ENCODE measurements at places on chromosomes 12 and 14.

- DNase-seq: no peak
Measured at GRCh38 chr14:29553427-29553826, 374.2 kb downstream of the PRKD1 start.

DNA sequence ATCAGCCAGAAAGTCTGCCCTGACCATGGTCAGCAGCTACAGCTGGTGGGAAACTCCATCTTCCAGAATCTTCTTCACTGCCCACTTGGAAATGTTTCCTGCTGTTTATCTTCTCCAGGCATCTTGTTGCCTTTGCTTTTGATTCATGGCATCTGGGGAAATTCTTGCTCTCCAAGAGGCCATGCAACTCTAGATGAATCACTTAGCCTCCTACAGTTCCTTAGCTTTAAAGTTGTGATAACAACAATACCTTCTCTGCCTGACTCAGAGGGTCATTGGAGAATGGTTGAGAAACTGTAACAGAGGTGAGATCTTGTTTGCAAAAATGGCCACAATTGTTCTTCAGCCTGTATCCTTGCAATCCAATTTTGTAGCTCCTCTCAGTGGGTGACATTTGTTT lies 121.0 kb upstream of the VRK1 start:
- DNase-seq: no peak

DNA sequence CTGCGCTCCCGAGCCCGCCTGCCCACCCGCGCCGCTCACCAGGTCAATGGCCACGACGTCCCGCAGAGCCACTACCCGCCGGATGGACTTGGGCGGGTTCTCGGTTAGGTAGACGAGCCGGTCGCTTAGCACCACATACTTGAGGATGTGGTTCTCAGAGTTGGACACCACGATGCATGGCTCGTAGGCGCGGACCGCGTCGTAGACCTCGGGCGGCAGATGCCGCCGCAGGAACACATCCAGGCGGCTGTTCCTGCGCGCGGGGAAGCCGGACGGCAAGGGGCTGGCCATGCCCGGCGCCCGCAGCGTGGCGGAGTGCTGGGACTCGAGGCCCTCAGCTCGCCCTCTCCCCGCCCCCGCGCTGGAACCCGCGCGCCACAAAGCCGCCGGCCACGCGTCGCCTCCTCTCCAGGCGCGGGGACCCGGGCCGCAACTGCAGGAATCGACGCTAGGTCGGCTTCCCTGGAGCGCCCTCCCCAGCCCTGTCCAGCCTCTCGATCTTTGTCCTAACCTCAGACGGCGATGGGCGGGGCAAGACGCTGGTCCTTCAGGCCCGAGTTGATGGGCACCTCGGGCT lies at the start of gene C12orf56:
Gene C12orf56 (minus strand): TSS at position 484 of the 577 bp plus-strand sequence. CDS start 193 bp downstream, at position 291.
- DNase-seq: no peak

DNA sequence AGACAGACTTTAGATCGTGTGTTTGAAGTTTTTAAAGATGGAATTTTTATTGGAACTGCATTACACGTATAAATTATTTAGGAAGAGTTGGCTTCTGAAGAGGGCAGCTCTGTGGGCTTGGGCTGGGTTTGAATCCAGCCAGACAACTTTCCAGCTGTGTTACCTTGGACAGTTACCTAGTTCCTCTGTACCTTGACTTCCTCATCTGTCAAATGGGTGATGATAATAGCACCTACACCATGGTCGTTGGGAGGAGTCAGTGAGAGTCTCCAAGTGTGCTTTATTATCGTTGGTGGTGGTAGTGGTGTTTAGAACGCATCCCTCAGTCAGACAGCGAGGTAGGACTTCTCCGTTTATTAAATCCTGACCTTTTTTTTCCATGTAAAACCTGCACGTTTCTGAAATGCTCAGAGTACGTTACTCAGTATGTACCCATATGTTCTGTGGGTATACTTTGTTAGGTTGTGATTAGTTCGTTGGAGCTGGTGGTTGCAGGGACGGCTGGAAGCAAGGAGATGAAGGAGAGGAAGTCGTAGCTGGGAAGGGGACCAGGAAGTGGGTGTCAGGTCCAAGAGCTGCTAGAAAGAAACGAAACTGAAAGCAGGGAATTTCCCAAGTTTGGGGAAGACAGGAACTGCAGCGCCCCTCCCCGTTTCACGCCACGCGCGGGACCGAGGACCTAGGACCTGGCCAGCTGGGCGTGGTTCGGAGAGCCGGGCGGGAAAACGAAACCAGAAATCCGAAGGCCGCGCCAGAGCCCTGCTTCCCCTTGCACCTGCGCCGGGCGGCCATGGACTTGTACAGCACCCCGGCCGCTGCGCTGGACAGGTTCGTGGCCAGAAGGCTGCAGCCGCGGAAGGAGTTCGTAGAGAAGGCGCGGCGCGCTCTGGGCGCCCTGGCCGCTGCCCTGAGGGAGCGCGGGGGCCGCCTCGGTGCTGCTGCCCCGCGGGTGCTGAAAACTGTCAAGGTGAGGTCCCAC lies at the start of gene OAS3:
Gene OAS3 (plus strand): TSS at position 734 of the 979 bp plus-strand sequence. CDS start 57 bp downstream, at position 791.
- DNase-seq: peak; percentile 59

- peak; percentile 49 for DNase-seq
Measured at GRCh38 chr14:36438883-36439282, 81.1 kb downstream of the NKX2-1 start.

DNA sequence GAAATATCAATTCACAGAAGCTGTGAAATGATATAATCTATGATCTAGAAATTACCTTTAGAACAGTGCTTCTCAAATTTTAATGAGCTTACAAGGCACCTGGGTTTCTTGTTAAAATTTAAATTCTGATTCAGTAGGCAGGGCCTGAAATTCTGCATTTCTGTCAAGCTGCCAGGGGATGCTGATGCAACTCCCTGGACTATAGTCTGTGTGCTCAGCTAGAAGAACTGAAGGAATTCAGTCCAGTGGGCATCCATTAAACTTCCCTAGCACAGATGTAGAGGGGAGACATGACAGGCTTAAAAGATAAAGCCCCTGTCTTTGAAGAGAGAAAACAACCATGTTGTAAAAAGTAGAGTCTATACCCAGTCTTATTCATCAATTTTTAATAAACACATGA lies 441.8 kb downstream of the TMTC2 start:
- DNase-seq: no peak

DNA sequence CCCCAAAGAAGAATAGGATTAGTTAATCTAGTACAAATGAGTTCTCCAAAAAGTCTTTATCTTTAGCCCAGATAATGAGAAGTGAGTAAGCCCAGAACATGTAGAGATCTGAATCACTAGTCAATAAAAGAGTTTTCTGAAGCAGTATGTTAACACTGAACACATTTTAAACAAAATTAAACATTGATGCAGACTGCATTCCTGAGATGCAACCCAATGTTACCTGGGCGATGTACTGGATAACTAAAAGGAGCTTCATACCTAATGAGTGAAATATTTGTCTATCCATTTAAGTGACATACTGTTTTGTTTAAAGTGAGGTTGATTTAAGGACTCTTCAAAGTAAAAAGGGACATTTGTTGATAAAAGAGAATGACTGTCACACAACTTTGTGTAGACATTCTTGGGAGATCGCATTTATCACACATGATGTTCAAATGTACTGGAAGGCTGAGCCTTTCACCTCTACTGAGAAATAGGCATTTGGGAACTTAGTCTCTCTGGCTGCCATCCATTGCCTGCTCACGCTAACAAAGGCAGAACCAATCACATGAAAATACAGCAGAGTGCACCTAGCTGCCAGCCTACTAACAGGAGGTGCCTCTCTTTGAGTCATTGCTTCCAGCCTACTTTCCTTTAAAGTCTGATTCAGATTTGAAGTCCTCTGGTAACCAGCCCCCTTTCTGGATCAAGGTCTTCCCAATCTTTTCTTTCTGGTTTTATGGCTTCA lies 287.7 kb downstream of the BTG1 start:
- no peak for DNase-seq

DNA sequence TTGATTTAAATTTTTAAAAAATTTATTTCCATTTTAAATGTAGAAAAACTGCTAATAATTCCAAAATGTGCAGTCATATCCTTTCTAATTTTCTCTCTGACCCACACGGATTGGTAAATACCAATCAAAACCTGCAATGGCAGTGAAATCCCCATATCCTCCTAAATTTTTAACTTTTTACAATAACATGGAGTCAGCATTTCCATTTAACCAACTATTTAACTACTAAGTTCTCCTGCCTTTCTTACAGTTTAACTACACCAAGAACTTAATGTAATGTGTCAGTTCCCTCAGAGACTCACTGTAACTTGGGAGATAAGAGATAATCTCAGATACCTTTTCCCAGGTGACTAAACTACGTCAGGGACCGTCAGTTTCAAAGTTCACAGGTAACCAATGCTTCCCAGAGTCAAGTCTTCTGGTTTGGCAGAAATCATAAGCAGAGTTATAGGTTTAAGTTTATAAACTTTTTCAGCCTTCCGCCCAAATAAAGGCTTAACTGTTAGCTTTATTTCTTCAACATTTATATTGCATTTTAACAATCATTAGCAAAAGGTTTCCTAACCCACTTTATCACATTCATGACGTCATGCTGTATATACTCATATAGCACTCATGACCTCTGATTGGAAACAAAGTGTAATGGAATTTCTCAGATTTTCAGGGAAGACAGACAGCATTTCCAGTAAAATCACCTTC lies 7.6 kb downstream of the KRAS start:
- no peak for DNase-seq

DNA sequence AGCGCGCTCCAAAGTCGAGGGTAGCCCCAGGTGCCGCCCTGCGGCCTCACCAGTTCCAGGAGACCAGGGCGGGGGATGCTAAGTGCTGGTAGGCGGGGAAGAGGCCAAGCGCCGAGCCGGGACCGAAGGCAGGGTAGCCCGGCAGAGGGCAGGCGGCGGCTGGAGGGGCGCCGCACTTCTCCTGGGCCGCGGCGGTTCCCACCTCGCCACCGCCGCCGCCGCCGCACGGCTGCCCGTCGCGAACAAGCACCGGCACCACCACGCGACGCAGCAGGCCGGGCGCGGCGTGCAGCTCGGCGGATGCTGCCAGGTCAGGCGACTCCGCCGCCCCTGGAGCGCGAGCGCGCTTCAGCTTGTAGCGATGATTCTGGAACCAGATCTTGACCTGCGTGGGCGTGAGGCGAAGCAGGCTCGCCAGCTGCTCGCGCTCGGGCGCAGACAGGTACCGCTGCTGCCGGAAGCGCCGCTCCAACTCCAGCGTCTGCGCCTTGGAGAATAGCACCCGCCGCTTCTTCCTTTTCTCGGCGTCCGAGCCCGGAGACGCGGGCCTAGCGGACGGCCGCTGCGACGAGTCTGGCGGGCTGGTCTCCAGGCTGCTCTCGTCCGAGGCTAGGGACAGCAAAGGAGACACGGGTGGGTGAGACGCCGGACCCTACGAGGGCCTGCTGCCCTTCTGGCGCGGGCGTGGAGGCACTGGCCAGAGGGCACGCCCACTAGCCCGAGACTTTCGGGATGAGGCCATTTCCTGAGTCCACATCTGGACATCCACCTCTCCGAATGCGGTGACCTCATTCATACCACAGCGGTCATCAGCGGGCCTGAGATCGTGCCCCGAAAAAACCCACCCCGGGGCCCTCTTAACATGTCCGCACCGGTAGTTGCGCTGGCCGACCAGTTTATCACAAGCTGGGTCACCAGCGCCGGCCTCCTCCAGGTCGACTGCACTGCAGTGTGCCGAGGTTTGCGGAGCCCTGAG lies 1.3 kb downstream of the NKX2-8 start:
- DNase-seq: peak; percentile 29

DNA sequence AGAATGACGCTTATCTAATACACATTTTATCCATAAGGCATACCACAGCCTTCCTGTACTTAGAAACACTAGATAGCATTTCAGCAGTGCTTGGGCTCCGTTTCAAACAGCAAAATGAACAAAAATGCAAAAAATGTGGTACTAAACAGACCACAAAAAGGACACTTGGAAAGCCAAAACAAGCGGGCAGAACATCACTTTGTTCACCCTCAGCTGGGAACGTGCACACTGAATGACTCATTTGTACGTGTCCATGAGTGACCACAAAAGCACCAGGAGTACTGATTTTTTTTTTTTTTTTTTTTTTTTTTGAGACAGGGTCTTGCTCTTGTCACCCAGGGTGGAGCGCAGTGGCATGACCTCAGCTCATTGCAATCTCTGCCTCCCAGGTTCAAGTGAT lies 8.9 kb upstream of the FOXN3 start:
- no peak for DNase-seq

GRCh38 chr14:66032800-66033199 lies 453.4 kb upstream of the CCDC196 start:
- no peak for DNase-seq

GRCh38 chr14:72615451-72616121 lies 278.3 kb downstream of the DPF3 start:
- no peak for DNase-seq

DNA sequence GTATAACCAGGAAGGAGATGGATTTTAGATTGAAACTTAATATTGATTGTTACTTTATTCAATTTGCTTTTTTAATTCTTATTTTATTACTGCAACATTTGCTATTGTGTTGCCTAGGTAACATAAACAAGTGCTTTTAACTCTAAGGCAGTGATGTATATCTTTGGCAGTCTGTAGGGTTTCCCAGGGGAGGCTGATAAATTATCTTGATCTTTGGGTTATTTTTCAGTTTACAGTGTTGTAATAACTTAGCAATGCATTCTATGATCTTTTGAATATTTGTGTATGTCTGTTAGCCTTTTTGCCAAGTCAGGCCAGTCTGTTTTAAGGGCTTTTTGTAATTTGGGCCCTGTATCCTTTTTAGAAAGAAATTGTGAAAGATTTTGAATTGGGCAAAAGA lies 7.8 kb upstream of the DTD2 start:
- no peak for DNase-seq

- DNase-seq: peak; percentile 64
Measured at GRCh38 chr14:37903343-37904191, 304.1 kb upstream of the SSTR1 start.

GRCh38 chr12:27971121-27971489 lies 1.4 kb downstream of the PTHLH start:
- DNase-seq: no peak

- peak; percentile 53 for DNase-seq
Measured at GRCh38 chr12:6224550-6224949, 24.4 kb downstream of the CD9 start.

DNA sequence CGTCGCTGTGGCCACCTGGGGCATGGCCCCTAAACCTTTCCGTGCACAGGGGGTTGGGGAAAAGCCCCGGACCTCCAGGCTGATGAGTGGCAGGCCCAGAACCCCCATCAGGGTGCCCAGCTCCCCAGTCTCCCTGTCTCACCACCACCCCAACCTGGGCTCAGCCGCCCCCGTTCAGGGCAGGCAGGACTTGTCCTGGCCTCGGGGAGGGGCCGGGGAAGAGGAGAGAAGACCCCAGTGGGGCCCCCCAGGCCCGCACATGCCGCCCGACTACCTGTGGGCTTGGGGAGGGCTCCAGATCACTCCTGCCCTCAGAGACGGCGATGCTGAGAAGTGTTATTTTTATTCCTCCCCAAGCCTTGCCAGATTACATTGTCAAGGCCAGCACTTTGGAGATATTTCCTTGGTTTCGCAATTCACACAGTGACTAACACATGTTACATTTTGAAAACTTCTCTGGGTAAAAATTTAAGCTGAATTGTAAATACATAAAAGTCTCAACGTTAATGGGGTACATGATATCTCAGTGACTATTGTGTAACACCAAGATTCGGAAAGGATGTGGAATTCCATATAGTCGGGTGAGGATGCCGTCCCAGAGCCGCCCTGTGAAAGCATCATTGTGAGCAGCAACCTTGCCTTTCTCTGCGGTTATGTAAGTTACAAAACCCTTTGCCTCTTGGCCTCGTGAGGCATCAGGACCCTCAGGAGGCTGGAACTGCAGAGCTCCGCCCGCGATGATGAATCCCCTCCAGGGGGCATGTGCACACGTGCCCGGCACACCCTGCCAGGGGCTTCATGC lies 85.6 kb upstream of the DIO3 start:
- no peak for DNase-seq

Data from NCI-H345 (cell line).